Stimulated activated CD4-positive, alpha-beta T cell treated with anti-CD3 and anti-CD28 coated beads, Interleukin-15, amount 100 ng/mL, for 1 hour (primary cell): ENCODE measurements at places on chromosomes 2 and 18.

DNA sequence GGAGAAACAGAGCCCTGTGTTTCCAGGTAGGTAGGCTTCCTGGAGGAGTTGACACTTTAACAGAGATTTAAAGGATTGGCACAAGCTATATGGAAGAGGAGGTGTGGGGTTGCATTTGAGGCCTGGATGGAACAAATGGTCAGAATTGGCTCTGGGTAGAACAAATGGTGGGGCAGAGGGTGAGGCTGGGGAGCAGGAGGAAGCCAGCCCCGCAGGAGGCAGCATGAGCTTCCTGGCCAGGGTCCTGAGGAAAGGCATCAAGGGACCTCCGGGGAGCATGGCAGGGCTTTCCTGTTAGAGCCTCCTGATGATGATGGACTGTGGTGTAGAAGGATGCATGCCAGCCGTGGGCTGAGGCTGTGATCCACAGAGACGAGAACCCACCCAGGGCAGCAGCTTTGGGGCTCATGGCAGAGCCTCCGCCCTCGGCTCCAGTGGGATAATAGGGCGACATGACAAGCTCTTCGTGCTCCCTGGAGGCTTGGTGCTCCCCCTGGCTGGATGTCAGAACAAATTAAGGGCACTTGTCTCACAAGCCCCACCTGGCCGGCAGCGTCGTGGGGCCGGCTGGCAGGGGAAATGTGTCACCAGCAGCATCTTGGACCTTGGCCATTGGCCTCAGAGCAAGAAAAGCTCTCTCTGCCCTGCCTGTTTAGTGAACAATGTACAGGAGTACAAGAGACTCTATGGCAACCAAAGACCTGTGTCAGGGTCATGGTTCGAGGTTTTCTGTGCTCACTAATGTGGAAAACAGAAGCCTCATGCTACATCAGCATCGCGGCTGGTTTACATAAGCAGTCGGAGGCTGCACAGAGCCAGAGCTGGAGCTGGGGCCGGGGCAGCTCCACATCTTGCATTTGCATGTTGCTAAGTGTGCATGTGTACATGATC, 153.5 kb downstream of the MYCN start:
- no peak for DNase-seq

DNA sequence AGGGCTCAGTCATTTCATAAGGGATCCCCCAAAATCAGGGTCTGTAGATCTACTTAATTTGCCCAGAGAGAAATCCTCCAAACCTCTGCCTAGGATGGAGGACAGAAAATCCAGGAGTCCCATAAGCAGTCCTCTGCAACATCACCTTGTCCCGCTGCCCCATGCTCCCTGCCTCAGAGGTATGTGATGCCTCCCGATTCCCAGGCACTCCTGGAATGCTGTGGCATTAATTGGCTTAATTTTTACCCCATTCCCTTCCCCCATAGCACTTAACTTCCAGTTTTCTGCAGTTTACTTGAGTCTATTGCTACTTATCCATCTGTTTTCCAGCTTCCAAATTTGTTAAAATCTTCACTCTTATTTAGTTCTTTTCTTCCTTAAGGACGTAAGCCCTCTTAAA, 91.6 kb upstream of the TSPYL6 start:
- no peak for DNase-seq

DNA sequence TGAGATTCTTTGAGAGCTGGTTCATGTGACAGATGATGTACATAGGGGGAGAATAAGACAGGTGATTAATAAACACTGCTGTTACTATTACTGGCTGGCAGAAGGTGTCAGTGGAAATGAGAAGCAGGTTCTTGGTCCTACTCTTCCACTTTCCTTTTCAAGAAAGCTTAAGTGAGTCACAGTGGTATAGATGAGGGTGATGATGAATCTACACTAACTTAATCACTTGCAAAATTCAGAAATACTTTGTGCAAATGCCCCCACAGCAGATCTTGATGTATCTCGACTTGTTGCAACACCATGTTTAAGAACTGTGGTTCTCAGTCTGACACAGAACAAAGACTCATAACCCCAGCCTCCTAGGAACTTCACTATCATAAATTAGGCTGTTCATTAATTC, 35.9 kb upstream of the MGAT5 start:
- no peak for DNase-seq

GRCh38 chr18:32595832-32596231, 125.2 kb upstream of the GAREM1 start:
- no peak for DNase-seq

- no peak for DNase-seq
These were observed 55.4 kb downstream of the VAPA start for GRCh38 chr18:9969247-9969646.

DNA sequence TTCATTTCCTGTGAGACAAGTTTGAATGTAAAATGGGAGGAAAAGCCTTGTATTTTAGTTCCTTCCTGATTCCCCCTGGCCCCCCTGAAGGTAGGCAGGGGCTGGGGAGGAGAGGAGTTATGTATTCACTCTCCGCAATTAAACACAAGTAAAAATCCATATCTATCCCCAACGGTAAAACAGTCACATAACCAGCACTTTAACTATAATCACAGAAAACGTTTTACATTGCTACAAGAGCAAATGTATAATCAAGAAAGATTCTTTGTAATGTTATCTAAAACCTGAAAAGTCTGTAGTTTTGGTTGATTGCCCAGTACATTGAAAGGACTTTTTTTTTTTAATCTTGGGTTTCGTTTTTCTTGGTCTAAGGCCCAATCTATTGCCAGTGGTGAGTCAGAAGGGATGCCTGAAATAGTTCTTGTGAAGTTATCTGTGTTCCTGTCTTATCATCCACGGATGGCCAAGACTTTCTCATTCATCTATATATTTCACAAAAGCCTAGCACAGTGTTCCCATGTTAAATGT, 34.5 kb upstream of the CCNYL1 start:
- no peak for DNase-seq

- no peak for DNase-seq
These were observed 94.7 kb upstream of the TAF1B start for GRCh38 chr2:9748577-9748976.

- no peak for DNase-seq
These were observed 168.3 kb downstream of the ASB1 start for GRCh38 chr2:238594796-238595749.

DNA sequence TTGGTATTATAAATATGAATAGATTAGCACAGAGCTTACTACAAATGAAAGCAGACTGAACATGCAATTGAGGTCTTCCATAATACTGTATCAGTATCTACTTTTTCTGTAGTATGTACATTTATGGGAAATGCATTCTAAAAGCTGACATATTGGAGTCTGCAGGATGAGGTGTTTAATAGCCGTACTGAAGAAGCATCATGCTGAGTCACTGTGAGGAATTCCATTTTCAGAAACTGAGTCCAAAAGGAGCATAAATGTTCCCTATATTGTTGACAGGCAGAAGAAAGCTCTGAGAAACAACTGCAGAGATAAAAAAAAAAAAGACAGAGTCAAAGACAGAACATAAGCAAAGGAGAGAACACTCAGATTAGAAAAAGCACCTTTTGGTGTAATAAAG, 366.7 kb upstream of the SPHKAP start:
- DNase-seq = no peak

- DNase-seq = no peak
These were observed 69.2 kb downstream of the HIBCH start for GRCh38 chr2:190250421-190250820.
